ENCODE measurements at places on chromosomes 13 and 19.

DNA sequence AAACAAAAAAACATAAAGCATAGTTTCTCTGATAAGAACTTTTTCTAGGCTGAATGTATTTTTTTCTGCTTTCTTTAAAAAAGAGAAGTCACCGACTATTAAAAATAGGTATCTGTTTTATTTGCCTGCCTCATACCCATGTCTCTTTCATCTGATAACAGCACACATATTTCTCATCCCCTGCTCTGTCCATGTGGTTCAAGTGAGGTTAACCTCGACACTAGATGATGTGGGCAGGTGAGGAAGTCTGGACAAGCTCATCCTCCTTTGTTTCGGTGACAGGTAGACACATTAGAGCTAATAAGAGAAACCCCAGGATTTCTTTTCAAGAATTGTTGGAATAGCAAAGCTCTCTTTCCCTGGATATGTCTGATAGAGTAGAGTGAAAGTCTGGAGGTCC is 222.7 kb downstream of the GPC5 start:
- DNase-seq = no peak

DNA sequence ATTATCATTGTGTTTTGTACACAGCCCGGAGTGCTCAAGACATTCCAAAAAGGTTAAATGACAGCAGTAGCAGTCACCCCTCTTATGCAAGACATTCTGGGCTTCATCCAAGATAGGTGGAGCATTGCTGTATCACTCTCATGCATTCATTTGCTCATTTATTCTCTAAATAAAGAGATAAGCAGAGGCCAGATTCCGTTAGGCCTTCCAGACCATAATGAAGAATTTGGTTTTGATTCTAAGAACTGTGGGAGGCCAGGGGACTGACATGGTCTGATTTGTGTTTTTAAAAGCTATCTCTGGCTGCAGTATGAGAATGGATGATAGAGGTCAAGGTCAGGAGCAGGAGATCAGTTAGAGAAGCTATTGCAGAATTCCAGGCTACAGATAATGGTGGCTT is 145.8 kb downstream of the KCNRG start:
- DNase-seq = no peak

DNA sequence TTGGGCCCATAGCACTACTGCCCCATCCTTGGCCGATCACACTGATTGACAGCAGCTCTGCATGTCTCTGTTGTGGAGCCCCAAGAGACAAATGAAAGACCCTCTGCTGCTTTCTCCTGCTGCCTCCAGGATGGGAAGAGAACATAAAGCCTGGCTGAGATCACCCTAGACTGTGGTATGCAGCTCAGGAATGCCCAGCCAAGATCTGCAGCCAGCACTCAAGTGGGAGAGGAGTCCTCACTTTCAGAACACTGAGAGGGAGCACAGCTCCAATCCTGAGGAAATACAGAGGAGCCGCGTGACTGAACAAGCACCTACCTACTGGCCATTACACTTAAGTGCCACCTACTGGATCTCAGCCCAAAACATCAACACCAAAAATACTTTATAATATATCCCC is 203.0 kb downstream of the POSTN start:
- no peak for DNase-seq

DNA sequence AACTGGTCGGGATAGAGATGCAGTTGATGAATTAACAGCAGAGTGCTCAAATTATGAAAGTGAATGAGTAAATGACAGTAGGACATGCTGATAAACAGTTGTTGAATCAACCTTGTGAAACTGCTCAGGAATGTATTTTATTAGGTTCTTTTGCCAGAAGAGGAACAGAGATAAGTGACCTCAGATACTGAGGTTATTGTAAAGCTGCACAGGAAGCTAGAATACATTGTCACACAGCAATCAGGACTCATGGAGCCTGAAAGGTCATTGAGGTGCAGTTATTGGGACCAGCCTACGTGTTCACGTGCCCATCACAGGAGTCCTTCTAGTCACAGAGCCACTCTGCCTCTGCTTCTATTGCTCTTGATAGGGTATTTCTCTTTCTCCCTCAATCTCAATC is 47.5 kb upstream of the MED4 start:
- no peak for DNase-seq

DNA sequence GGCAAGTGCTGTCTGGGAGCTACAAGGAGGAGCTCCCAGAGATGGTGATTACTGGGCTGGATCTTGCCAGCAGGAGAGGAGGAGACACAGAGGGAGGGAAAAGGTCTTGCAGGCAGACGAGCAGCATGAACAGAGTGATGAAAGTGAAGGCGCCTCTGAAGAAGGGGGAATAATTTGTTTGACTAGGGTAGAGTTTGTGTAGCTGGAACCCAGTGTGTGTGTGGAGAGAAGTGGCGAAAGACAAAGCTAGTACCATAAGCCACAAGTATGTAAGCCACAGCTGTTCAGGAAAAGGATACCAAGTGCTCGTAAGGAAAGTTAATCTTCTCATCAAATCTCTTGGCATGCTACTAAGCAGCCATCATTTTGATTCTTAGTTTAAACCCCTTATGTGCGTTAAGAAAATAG is 5.4 kb downstream of the FLT1 start:
- DNase-seq = no peak

- no peak for DNase-seq
Observed at GRCh38 chr13:35992964-35993363, 138.2 kb downstream of the DCLK1 start.

GRCh38 chr13:38888309-38888708 is 102.3 kb downstream of the STOML3 start:
- no peak for DNase-seq

DNA sequence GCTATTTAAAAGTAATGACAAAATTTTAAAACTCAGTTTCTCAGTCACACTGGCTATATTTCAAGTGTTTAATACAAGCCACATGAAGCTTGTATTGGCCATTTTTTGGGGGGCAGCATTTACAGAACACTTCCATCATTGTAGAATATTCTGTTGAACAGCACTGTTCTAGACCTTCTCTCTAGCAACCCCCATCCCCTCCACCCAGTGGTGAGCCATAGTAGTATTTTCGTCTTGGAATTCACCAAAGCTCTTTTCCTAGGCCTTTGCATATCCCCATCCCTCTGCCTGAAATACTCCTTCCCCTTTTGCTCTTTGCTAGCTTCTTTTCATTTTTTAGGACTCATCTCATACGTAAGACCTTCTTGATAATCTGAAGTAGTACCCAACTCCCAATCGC is 99.5 kb downstream of the ZC3H13 start:
- no peak for DNase-seq

GRCh38 chr19:37817180-37817981 is 38.0 kb upstream of the ZNF573 start:
- DNase-seq = peak; percentile 1

DNA sequence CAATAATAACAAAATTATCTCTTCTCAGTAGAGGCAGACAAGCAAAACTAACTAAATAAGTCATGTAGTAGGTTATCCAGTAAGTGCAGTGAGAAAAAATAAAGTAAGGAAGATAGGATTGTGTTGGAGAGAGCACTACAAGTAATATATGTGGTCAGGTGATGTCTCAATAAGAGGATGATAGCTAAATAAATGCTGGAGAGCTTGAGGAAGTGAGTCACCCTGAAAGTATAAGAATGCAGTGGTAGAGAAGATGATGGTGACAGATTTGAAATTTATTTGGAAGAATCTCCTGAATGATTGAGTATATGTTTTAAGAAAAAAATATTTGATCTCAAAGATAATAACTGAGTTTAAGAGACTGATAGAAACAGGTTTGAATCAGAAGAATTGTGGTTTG is 152.2 kb upstream of the PRR20A start:
- no peak for DNase-seq

- DNase-seq = no peak
Observed at GRCh38 chr13:88235441-88235840, 564.3 kb downstream of the SLITRK5 start.

DNA sequence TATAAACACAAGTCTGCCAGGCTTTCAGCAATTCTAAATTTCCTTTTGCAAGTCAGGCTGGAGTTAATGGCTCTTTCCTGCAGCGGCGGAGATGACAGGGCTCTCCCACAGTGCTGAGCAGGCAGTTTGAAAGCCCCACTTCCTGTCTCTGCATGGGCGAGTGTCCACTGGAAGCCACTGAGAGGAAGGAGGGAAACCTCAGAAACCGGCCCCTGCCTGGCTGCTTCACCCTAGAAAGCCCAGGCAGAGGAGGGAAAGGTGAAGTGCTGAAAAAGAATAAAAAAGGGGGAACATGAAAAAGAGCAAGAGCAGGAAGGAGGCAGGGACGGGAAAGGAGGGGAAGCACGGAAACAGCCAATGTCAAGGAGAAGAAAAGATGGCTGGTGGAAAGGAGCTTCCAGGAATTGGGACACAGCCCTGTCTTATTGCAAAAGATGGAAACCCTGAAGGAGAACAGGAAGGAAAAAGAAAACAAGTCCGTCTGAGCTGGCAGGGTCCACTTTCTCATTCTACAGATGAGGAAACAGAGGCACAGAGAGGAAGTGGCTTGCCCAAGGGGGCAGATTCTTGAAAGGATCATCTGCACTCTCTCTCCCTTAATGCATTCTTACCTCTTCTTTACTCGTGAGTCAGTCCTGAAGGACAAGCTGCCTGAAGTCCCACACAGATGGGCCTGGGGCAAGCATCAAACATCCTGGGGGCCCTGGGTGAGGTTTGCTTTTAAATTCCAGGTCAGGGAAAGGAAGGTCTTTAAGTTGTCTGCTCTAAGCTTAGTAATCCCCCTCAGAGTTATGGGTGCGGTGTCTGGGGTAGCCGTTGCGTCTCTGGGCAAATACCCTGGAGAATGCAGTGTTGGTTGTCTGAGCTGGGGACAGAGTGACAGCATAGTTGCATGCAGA is 38.8 kb upstream of the ALOX5AP start:
- DNase-seq = no peak

GRCh38 chr13:42312817-42313431 is 41.0 kb downstream of the AKAP11 start:
- no peak for DNase-seq

GRCh38 chr13:73684750-73685149 is 449.5 kb downstream of the KLF12 start:
- DNase-seq = no peak

DNA sequence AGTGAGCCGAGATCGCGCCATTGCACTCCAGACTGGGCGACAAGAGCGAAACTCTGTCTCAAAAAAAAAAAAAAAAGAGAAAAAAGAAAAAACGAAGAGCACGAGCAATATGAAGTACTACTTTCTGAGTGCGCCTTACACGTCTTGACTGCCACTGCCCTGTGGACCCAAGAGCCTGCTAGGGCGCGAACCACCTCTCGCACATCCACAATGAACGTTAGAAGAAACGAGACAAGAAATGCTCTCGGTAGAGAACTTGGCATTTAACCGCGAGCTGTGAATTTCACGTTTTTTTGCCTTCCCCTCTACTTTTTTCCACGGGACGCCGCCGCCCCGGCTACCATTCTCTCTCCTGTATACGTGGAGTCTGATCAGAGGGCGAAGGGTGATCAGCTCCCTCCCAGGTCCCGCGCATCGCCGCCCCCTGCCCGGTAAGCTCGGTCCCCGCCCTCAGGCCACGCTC is 454 bp downstream of the TIMM44 start:
- no peak for DNase-seq

GRCh38 chr13:49498206-49498605 is 2.5 kb downstream of the PHF11 start:
- DNase-seq = no peak

DNA sequence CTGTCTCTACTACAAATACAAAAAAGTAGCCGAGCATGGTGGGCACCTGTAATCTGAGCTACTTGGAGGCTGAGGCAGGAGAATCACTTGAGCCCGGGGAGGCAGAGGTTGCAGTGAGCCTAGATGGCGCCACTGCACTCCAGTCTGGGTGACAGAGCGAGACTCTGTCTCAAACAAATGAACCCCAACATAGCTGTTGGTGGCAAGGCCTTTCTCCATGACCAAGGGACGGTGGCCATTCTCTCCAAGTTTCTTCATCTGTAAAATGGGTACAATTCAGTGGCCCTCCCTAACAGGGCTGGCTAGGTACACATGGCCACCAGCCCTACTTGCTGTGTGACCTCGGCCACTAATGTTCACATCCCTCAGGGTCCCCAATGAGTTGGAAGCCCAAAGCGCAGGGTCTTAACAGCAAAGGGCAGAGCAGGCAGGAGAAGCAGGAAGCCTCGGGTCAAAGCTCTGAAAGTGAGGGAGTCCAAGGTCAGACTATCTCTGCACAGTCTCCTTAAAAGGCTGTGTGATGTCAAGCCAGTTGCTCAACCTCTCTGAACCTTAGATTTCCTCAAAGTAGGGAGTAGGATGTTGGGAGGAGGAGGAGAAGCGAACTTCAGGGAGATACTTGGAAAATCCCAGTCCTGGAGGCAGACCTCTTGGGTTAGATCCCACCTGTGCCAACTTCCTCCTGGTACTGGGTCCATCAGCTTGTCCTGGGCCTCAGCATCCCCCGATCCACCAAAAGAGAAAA is 2.7 kb downstream of the JUND start:
- DNase-seq = no peak

GRCh38 chr19:45090034-45090433 is 2.9 kb upstream of the PPP1R37 start:
- DNase-seq = no peak

- no peak for DNase-seq
Observed at GRCh38 chr19:791567-792305, 5.5 kb upstream of the PTBP1 start.

DNA sequence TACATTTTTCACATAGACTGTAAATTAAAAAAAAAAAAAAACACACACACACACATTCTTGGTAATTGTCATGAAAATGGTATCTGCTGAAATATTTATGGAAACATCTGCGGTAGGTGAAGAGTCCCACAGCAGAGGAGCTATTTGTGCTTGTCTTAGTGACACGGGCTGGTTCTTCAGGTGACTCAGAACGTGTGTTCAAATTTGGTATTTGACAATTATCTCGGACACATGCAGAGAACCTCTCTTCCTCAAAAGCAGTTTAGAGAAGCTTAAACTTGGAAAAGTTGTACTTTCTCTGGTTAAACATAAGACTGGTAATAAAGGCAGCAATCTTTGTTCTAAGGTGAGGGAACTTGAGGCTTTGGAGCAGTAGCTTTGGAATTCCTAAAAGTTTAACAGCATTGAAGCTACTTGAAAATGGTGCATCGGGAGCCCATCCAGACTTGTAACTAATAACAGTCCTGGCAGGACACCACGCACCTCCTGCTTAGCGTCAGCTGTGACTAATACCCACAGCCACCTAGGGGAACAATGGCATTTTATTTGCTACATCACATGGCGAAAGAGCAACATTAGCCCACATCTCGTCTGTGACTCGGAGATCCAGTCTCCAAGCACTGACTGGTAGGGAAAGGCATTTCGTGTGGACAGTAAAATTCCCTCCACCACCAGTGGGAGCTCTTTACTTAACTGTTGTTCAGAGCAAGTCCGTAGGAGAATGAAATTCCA is 1505.1 kb upstream of the SLC10A2 start:
- DNase-seq = no peak

DNA sequence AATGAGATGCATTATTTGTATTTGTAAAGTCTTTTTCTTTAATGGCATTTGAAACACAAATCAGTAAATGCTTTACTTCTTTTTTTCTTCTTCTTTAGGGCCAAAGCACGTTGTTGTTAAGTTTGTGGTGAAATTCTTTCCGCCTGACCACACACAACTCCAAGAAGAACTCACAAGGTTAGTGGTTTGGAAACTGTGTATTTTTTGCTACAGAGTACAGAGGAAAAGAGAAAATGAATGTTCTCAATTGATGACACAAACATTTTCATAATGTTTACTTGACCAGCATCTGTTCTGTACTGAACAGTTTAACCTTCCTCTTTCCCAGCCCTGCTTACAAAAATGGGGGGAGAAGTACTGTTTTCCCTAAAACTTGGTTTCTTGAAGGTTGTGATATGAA is 190.9 kb upstream of the RNF113B start:
- DNase-seq = no peak

- DNase-seq = no peak
Observed at GRCh38 chr19:51607077-51607476, 23.1 kb downstream of the SIGLEC5 start.

Measured in activated CD8-positive, alpha-beta memory T cell treated with anti-CD3 and anti-CD28 coated beads for 48 hours (primary cell).